ENCODE measurements at places on chromosomes 13 and 19.

DNA sequence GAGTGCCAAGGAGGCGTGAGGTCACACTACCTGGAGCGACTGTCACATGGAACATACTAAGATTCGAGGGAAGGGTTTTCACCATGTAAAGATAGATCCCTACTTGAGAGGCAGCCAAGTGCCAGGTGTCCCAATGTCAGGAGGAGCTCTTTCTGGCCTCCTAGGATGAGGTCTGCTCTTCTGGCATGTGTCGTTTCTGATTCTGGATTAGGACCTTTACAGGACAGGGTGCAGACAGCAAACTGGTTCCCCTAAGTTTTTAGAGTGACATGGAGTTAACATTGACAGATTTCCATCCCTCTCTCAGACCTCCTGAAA lies 75.3 kb downstream of the ZNF536 start:
- DNase-seq: no peak

DNA sequence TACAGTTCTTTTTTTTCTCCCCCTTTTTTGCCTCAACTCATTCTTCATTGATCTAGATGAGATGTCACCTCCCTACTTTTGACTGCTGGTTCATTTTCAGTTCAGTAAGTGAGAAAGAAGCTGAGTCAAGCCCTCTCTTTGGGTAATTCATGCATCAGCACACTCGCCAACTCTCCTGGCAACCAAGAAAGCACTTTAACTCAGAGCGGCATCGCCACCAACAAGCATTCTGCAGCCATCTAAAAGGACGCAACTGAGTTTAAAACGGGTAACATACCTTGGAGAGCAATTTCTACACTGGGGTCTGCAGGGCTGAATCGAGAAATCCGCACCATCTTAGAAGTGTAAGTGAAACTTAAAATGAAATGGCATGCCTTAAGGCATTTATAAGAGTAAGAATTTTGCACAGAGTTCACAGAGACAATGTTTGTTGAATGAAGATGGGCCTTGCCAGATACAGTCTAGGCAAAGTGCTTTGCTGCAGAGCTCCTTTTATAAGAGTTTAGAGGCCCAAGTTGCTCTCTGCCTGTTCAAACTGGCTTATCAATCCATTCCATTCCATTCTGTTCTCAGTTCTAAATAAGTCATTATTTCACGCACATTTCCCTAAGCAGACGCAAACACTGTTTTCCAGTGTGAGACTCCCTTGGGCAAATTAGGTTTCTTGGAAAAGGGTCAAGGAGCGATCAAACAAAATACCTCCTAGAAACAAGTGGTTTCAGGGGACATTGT lies 338.0 kb downstream of the ENOX1 start:
- DNase-seq: no peak

DNA sequence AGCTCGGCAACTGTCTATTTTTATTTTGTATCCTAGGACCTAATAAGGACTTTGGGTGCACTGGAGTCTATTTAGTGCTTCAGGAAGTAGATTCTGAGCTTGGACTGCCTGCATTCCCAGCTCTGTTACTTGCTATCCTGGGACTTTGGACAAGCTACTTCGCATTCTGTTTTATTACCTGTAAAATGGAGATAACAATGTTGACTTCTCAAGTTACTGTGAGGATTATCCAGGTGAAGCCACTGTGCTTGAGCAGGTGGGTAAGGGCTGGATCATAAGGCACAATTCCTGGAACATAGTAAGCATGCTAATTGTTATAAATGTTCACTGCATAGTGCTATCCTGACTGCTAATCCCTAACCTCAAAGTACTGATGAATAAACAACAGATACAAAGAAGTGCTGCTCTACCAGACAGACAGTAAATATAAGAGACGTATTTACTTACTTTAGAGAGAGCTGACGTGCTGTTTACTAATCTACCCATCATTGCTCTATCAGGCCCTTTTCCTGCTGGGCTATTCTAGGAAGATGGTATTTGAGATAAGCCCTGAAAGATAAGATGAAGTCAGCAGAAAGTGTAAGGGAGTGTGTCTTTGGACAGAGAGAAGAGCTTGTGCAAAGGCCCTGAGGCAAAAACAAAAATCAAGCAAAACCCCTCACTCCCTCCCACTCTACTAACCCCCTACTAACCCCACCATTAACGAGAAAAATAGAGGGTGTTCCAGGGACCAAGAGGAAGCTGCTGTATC lies 50.8 kb upstream of the FLT1 start:
- no peak for DNase-seq

DNA sequence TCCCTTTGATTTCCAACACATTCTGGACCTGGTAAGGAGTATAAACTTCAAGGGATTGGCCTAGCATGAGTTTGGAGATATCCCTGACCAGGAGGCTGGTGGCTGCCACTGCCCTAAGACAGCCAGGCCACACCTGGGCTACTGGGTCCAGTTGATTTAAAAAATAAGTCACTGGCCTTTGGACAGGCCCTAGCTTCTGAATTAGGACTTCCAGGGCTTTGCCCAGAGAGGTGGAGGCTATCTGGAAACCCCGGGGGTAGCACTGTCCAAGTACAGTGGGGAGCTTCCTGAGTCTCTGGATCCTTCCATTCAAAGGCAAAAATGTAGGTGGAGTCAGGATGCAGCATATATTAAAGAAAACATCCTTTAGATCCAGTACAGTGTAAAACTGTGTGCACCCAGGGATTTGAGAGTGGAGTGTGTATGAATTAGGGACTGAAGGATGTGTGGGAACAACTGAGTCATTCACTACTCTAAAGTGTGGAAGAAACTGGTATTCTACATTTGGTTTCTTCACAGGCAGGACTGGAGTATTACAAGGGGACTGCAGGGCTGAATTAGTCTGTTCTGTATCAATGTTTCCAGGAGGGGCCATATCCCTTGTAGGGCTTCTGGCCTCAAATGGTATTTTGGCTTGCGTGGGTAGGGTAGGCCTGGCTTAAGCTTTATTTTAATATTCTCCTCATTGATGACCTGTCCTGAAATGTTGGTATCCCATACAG lies 14.8 kb upstream of the FCGBP start:
- DNase-seq: no peak

GRCh38 chr13:28650284-28650683 lies 8.6 kb upstream of the POMP start:
- DNase-seq: no peak

- DNase-seq: no peak
Observed at GRCh38 chr19:15680478-15681322, 7.8 kb downstream of the CYP4F12 start.

GRCh38 chr13:38316129-38316528 lies 33.5 kb upstream of the UFM1 start:
- DNase-seq: no peak

DNA sequence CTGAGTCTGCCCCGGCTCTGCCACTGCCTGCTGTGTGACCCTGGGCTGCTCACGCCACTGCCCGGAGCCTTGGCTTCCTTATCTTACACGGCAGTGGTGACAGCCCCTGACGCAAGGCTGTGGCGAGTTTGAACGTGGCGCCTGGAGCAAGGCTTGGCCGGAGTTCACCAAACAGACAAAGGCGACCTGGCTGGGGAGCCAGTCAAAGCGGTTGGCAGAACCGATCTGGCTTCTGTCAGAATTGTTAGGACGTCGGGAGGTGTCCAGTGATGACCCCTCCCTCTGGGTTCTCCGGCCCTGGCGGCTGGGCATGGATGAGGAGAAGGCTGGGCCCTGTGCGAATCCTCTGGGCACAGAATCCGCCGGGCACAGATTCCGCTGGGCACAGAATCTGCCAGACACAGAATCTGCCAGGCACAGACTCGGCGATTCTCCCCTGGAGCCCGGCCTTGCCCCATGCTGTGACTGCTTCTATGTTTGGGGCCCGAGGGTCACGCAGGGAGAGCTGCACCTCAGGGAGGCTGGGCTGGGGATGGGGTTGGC lies 11.7 kb upstream of the TMEM255B start:
- DNase-seq: no peak

DNA sequence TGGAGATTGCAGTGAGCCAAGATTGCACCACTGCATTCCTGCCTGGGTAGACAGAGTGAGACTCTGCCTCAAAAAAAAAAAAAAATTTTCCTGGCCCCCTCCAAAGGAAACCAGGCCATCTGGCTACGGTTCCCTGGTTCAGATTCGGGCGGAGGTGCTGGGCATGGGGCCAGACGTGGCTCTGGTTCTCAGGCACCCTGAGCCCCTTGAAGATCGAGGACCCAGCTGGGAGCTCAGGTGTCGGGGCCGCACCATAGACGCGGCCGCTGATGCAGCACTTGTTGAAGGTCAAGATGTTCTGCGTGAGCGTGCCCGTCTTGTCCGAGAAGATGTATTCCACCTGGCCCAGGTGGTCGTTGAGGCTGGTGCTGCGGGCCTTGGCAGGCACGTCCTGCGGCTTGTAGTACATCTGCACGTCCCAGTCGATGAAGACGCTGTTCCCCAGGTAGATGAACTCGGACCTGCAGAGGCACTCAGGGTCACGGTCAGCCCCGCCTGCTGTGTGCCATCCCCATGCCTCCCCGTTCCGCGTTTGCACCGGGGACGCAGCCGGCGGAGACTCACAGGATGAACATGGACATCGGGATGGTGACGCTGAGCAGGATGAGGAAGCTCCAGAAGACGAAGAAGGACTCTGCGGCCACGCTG lies 12.3 kb downstream of the ATP8B3 start:
- DNase-seq: no peak

DNA sequence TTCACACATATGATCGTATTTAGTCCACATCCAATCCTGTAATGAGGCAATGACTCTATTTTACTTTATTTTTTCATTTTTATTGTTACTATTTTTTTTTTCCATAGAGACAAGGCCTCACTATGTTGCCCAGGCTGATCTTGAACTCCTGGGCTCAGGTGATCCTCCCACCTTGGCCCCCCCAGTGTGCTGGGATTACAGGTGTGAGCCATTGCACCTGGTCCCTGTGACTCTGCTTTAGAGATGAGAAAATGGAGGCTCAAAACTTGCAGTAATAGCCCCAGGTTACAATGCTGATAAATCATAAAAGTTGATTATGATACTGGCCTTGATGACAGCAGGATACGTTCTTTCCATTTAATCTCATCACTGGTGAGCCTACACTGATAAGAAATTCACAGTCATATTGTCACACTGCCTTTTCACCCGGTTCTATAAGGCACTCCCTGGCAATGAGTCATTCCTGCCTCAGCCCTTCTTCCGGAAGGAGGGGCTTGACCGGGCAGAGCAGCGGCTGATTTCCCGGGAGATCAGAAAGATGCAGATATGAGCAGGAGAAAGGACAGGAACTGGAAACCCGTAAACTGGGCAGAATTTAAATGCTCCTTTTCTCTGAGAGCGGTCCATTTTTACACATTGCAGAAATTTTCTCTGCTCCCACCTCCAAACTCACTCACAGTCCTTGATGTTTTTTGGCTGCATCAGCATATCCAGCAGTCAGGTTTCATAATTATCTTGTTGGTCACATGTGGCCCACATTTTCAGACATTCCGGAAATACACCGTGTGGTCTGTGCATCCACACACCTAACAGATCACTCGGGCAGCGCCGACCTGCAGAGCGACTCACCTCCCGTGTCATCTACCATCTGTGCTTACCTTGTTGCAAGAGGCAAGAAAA lies 616.4 kb downstream of the EFNB2 start:
- no peak for DNase-seq

DNA sequence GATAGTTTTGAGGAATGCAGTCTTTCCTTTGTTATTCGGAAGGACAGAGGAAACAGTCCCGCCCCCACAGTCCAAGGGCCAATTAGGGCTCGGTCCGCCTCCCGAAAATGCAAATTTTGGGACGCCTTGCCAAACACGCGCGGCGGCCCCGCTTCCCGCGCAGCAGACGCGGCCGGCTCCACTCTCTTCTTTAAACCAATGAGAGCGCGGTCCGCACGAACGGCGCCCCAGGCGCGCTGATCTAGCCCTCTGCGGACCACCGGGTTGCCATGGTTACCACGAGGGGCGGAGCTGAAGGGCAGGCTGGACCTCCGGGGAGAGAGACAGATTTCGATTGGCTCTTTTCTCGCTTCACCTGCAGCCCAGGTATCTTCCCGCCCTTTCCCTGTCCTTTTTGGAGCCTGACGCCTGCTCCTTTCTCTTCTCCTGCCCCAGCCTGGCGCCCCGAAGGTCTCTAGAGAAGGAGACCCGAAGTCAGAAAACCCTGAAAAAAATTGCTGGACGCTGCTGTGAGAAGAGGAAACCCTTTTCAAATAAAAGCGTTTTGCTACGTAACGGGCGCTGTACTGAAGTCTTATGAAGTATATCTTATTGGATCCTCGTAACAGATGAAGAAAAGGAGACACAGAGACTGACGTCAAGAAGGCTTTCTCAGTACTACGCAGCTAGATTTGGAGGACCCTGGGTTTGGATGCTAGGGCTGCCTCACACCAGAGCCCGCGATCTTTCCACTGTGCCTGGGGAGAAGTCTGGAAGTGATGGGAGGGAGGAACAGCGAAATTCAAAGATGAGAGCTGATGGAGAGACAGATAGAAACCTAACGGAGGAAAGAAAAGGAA lies 2.0 kb downstream of the PTH2 start:
- peak; percentile 29 for DNase-seq

DNA sequence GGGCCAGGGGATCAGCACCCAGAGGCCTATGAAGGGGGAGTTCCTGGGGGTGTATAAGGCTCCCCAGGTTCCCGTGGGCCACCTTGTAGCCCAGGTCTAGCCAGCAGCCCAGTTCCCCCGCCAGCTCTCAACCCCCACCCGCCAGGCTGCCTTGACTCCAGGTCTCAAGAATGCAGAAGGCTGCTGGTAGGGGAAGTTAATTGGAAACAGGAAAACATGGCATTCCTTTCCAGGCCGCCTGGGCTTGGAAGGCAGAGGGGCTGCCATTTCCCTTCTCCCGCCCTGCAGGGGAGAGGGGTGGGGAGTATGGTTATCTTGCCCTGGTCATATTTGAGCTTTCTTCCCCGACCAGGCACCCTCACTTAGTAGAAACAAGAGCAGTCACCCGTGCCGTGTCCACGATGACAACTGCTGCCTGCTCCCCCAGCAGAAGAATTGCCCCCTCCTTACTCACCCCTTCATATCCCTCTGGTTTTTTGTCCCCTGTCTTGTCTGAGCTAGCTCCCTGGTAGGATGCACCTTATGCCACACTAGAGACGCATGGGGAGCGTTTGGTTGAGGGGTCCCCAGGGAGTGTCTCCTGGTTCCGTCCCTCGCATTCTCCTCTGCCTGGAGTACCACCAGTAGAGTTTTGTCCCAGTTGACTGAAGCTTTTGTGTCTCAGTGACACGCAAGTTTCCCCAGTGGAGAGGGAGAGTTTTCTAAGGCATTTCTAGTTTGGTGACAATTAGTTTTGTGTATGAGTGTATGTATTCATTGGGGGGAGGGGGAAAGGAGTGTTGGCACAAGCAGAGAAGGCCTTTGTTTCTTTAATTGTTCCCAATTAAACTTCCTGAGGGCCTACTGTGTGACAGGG lies 4.5 kb downstream of the BICRA start:
- no peak for DNase-seq

- DNase-seq: no peak
Observed at GRCh38 chr19:56838024-56838908, 2.3 kb downstream of the PEG3 start.

DNA sequence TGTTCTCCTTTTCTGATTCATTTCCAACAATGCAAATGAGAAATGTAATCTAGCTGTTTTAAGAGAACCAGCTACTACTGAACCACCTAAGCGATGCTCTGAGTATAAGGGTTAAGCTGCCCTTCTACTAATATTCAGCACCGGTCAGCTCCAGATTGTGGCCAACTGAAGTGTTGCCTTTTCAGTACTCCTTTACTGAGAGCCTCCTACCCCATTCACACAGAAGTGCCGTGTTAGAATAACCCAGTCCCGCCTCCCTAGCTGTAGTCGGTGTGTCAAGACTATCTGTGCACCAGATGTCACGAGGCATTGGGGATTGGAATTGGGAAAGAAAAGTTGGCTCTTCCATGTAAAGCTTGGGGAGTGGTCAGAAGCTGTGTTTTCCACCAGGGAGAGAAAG lies 45.4 kb downstream of the FAM124A start:
- no peak for DNase-seq

Data from activated naive CD4-positive, alpha-beta T cell treated with Interleukin-2 at 50 U/mL for 16 hours (primary cell).